ENCODE measurements at places on chromosomes 1 and 21. TPM values are rescaled to one million over a fixed set of nuclear protein-coding genes. Genes with fewer than 3 reads are reported as not detected.

MCL1 gene
- total RNA-seq, result 291 TPM

SARS1 gene
- 211 TPM for total RNA-seq

GFI1 gene
- total RNA-seq, result 18.2 TPM

LUZP1 gene
- total RNA-seq, result 14.4 TPM

LIN28A gene
- total RNA-seq, result not detected

MX1 gene
- total RNA-seq, result 61.4 TPM

SPRR3 gene
- not detected for total RNA-seq

TMPRSS3 gene
- total RNA-seq, result 2.9 TPM

LHX8 gene
- not detected for total RNA-seq

SGIP1 gene
- total RNA-seq, result not detected

DAP3 gene
- 150 TPM for total RNA-seq

GLRX2 gene
- 15.9 TPM for total RNA-seq

ADCY10 gene
- 1.1 TPM for total RNA-seq

MROH7 gene
- total RNA-seq, result 0.18 TPM

LCE4A gene
- total RNA-seq, result not detected

VWA5B1 gene
- total RNA-seq, result not detected

MX2 gene
- total RNA-seq, result 114 TPM

ACTN2 gene
- total RNA-seq, result 0.36 TPM

PODN gene
- not detected for total RNA-seq

TMCO4 gene
- total RNA-seq, result 17.5 TPM

PTGS2 gene
- total RNA-seq, result not detected

KLF18 gene
- not detected for total RNA-seq

PLCH2 gene
- 16.4 TPM for total RNA-seq

All from naive thymus-derived CD8-positive, alpha-beta T cell (primary cell).